ENCODE measurements at places on chromosomes 6 and 20.

DNA sequence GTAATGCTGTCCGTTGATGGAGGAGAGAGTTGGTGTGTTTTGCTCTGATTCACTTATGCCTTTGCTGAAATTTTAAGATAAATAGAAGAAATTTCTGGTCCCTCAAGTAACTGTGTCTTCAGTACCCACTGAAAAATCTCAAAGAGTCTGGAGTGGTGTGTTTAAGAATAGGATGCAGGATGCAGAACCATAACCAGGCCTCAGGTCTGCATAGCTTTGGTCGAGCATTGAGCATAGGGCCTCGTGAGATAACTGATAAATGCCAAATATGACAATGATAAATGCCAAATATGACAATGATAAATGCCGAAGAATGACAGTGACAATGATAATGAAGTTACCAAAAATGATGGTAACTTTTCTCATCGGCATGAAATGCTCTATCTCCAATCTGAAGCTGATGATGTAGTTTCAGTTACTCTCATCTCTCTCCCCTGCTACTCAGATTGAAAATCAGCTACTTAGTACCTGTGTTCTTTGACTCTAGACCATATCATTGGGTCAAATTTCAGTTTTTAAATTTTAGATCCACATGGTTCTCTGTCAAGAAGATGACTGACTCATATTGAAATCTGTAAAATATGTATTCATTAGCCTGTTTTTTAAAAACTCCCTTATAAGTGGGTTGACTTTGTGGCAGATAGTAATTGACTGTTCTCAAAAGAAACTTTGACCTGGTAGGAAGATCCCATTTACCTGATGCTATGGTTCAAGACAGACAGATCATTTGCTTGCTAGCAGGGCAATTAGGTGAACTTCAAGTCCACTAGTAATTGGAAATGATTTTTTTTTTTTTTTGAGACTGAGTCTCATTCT is 96.6 kb downstream of the SLC16A10 start:
- no peak for DNase-seq

- DNase-seq, result no peak
Measured at GRCh38 chr6:1422290-1422689, 32.9 kb downstream of the FOXF2 start.

GRCh38 chr6:100485268-100485667 is 20.5 kb upstream of the SIM1 start:
- DNase-seq, result no peak

- no peak for DNase-seq
Measured at GRCh38 chr6:91813641-91814040, 1226.8 kb upstream of the MAP3K7 start.

GRCh38 chr20:38184101-38184500 is 19.0 kb upstream of the TGM2 start:
- DNase-seq, result no peak

- DNase-seq, result no peak
Measured at GRCh38 chr20:47174456-47175243, 181.8 kb downstream of the ZMYND8 start.

- no peak for DNase-seq
Measured at GRCh38 chr6:134802426-134803058, 147.4 kb downstream of the ALDH8A1 start.

GRCh38 chr6:34859951-34860350 is 27.9 kb downstream of the TAF11 start:
- DNase-seq, result no peak

DNA sequence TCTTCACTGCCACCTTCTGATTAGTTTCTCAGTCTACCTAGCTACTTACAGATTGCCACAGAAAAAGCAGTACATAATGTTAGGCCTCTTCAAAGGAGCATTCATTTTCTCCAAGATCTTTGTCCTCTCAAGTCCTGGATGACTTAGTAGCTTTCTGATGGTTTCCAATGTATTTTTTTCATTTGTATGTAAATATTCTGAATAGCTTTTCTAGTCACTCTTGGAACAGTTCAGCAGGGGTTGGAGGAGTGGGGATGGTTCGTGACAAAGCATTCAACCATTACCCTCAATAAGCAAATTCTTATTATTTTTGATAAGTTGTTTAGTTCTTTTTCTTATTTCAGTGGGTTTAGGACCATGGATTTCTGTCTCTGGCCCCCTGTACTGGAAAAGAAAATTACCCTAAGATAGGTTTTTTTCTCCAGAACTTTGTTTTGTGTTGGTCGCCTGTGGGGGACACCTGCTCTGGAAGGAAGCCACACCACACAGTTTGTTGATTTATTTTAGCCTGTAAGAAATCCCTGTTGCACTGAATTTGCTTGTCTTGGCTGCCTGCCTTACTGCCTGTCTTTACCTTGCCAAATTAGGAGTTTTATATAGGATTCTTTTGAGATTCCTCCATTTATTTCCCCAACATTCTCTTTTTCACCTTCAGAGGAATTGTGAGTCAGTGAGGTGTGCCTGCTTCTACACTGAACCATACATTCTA is 247.9 kb downstream of the RFPL4B start:
- DNase-seq, result no peak

GRCh38 chr20:24304291-24304690 is 165.1 kb upstream of the SYNDIG1 start:
- DNase-seq, result no peak

DNA sequence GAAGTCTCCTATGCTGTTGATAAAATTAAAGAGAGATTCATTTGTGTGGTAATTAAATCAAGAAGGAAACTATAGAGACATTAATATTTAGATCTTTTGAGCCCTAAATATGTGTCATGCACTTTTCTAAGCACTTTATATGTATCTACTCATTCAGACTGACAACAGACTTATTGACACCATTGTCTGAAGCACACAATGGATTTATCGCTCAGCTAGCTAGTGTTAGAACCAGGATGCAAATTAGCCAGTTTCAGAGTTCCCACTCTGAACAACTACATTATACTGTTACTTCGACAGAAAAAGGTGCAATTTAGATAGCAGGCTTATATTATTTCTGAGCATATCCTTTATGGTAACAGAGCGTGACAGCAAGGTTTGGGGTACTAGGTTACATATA is 27.7 kb upstream of the KIAA0408 start:
- DNase-seq, result no peak

GRCh38 chr20:1327827-1328679 is 886 bp downstream of the SDCBP2 start:
- DNase-seq, result no peak

DNA sequence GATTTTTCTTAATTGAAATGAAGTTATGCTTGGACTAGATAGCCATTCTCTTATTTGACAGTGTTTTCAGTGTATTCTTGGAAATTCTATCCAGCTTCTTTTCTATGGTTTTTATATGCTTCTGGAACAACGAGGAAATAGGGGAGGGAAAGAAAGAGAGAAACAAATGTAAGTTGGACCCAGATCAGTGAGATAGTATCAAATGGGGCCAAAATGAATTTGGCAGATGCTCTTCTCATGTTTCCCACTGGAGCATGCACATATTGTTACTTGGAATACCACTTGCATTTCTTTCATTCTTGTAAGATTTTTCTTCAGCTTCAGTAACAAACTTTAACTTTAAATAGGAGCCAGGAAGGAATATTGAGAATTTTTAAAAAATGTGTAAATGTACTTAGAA is 312.3 kb downstream of the PRL start:
- no peak for DNase-seq

- DNase-seq, result no peak
Measured at GRCh38 chr6:149008741-149009140, 261.9 kb downstream of the UST start.

DNA sequence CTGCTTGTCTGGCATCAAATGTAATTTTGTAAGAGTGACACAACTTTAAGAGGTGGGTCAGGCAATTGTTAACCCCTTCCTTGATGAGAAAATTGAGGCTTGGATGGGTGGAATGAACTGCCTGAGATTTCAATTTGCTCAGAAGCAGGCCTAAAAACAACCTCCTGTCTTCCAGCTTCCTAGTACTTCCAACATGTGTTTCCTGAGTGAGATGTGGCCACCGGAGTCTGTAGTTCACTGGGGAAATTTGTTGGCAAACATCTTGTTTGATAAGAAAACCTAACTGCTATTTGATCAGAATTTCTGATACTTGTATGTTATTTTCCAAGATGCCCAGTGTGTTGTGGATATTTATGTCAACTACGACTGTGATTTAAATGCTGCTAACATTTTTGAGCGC is 51.3 kb downstream of the ARFGEF2 start:
- DNase-seq, result no peak

DNA sequence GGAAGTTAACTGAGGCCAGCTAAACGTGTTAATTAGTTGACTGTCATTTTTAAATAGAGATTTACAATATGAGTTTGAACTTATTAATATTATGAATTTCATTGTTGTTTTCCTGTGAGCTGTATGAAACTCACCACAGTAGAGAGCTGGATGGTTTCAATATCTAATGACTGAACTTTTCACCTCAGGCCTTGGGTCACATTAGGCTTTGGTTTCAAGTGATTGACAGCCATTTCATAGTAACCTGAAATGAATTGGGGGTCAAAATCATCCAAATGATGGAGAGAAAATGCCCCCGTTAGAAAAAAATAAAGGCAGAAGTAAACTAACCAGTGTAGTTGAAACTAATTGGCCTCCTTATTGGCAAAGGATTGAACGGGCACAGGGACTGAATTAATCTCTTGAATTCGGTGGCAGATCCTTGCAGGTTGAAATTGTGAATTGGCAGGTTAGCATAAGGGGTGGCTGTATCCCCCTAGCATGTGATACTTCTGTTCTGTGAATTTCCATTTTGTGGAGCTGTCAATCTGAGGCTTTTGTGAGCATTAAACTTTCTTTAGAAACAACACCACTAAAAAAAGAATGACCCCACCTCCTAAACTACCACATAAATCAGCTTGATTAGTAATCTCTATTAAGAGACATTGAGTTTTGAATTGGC is 155.1 kb upstream of the MMS22L start:
- no peak for DNase-seq

DNA sequence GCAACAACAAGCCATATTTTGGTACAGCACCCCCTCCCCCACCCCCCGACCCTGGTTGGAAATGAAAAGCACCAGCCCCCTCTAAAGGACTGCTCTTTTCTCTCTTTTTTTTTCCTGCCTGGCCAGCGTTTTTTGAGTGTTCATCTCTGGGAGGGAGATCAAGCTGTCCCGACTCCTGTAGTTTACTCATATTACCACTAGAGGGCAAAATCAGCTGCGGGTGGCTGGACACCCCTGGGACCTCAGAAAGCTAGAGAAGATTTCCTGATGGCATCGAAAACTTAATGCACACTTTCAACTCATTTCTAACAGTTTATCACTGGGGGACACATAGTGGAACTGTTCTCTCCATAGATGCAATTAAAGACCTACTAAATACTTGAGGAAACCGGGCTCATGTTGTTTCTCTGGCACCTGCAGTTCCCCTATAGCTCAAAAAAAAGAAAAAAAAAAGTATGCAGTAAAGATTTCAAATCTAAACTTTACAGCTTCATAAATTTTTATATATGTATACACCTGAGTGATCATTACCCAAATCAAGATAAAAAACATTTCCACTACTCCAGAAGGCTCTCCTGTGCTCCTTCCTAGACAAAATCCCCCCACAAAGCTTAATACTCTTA is 24.4 kb downstream of the CNBD2 start:
- DNase-seq, result peak; percentile 79

- peak; percentile 92 for DNase-seq
Measured at GRCh38 chr6:3751730-3752530, 417 bp upstream of the PXDC1 start.

DNA sequence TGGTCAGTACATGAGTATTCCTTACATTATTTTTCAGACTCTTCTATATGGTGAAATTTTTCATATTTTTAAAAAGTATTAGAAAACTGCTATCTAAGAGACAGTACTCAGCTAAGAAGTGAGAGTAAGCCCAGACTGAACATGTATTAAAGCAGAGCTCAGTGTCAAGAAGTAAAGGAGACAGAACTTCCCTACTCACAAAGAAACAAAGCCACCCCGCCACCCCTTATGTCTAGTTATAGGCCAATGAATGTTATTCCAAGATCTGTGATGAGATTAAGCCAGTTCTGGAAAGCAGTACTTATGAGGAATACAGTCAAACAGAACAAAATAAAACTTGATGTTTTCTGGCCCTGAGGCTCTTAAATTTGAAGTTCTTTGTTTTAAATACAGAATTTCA is 114.5 kb downstream of the RNGTT start:
- no peak for DNase-seq

GRCh38 chr6:53724501-53724900 is 58.9 kb upstream of the KLHL31 start:
- DNase-seq, result no peak

GRCh38 chr6:123622780-123623179 is 14.0 kb downstream of the TRDN start:
- DNase-seq, result no peak

DNA sequence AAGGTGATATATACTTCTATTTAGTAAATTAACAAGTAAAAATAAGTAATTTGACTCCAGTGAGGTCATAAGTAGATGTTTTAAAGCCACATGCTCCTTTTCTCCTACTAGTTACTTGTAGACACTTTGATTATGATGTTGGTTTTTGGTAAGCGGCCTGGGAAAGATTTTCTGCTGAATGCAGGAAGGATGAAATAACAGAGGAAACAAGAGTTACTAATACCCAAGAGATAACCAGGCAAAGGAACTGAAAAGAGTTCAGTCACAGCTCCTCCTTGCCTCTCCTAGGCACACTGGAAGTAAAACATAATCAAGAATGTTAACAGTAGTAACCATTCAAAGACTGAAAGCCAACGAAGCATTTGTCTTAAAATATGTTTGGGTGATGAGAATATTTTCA is 203.3 kb downstream of the RNGTT start:
- no peak for DNase-seq

GRCh38 chr6:26028746-26029569 is 58.3 kb upstream of the HFE start:
- no peak for DNase-seq

- DNase-seq, result no peak
Measured at GRCh38 chr20:46575937-46576461, 25.5 kb upstream of the OCSTAMP start.

GRCh38 chr6:106273087-106273486 is 52.5 kb downstream of the ATG5 start:
- DNase-seq, result no peak

DNA sequence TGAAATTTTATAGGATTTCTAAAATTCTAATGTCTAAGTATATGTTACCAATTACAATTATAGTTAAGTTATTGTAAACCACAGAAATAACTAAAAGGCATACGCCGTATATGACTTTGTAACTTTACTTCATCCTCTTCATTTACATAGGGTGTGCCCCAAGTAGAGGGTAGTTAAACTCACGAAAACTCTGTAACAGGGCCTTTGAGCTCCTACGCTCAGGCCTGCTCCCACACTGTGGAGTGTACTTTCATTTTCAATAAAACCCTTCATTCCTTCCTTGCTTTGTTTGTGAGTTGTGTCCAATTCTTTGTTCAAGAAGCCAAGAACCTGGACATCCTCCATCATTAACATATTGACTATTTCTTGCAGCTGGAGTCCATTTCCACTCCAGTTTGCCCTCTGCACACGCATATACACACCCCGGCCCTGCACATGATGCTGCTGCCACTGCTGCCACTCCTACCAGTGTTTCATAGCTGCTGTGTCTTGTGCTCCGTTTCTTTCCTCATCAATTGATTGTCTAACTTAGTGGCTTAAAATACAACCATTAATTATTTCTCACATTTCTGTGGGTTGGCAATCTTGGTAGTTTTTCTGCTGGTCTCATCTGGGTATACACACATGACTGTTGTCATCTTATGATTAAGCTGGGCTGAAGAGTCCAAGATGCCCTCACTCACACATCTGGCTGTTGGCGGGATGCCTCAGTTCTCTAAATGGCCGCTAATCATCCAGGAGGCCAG is 33.0 kb upstream of the SCP2D1 start:
- no peak for DNase-seq

- no peak for DNase-seq
Measured at GRCh38 chr6:80186082-80186481, 79.6 kb downstream of the BCKDHB start.
